ENCODE measurements at places on chromosomes 11 and 22.
A peak's percentile ranks its signal among the peaks of the same experiment; 100 is the strongest.

- DNase-seq, result no peak
These were observed 81.9 kb downstream of the CEP164 start for GRCh38 chr11:117409511-117409910.

GRCh38 chr11:114280696-114281095 lies 15.5 kb upstream of the NNMT start:
- no peak for DNase-seq

- no peak for DNase-seq
These were observed 542.9 kb downstream of the NTM start for GRCh38 chr11:131913267-131913666.

- DNase-seq, result no peak
These were observed 758 bp downstream of the LDLRAD3 start for GRCh38 chr11:35944503-35945136.

DNA sequence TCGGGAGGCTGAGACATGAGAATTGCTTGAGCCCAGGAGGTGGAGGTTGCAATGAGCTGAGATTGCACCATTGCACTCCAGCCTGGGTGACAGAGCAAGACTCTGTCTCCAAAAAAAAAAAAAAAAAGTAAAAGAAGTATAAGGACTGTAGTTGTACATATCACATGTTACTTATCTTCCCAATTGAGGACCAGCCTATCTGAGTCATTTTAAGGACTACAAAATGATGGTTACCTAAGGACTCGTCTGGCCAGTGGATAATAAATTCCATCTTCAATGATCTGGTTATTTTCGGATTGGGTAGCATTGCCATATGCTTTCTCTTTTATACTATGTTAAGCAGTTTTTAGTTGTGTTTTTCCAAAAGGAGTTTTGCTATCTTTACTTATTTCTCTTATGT lies 55.3 kb downstream of the PPFIA1 start:
- DNase-seq, result no peak

- no peak for DNase-seq
These were observed 56.4 kb downstream of the PARVA start for GRCh38 chr11:12433571-12434324.

DNA sequence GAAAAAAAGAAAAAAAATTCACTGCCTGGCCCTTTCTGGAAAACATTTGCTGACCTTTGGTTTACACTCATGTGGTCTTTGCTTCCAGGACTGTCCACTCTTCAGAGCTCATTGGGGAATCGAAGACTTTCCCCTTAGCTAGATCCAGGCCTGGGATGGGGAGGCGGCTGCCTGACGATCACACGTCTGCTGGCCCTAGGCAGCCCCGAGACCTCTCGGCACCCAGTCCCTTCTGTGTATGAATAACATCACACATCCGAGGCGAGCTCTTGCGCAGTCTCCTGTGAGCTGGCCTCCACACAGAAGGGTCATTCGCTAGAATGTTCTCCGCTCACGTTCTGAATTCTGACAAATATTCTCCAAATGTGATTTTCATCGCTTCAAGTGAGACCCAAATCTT lies 25.7 kb upstream of the GAL start:
- no peak for DNase-seq

DNA sequence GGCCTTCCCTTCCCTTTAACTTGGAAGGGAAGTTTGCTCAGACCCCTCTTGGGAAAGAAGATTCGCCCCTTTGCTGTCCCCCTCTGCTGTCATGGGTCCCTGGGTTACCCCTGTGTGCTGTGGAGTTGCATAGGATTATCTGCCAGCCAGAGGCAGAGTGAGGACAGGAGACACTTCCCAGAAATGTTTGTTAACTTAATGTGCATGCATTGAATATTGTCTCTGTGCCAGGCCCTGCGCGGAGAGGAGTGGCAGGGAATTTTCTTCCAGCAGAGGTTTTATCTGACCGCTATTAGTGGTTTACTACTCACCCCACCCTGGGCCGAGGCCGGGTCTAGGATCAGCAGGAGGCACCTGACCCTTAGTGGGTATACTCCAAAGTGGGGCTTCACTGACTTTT lies 894.8 kb downstream of the TBC1D22A start:
- no peak for DNase-seq

DNA sequence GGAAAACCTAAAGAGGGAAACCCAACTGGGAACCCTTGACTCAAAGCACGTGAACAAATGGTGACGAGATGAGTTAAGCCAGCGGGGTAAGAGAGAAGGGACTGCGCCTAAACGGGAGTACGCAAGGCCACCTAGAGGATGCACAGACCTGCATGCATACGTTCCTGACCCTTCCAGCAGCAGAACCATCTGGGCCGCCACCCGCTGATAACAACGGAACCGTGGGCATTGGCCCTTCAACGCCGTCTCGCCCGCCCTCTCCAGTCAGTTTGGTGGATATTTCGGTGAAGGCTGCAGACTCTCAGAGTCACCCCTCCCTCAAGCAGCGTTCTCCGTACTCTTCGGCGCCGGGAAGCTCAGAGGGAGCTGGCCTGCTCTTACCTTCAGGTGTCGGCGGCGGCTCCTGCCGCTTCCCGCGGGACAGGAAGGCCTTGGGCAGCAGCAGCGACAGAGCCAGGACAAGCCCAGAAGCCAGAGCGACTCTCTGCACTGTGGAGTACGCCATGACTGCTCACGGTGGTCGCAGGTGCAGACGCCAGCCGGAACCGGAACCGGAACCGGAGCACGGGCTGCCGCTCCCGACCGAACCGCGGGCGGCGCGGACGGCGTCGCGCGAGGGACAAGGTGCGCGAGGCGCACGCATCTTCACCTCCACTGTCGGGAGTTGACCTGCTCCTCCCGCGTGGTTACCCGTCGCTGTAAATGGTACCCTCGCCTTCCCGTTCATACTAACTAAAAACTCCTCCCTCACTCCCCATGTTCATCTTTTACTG lies at the start of gene RIC3:
Gene RIC3 (minus strand): TSS at position 541 of the 773 bp plus-strand sequence. CDS start 36 bp downstream, at position 505.
- DNase-seq, result peak; percentile 36

- no peak for DNase-seq
These were observed 21.6 kb upstream of the LMO1 start for GRCh38 chr11:8285228-8285627.

GRCh38 chr22:44384563-44385295 lies 72.0 kb upstream of the SHISAL1 start:
- no peak for DNase-seq

- no peak for DNase-seq
These were observed 11.8 kb upstream of the RAPSN start for GRCh38 chr11:47460571-47461235.

GRCh38 chr22:32119568-32120235 lies 39.4 kb downstream of the C22orf42 start:
- no peak for DNase-seq

DNA sequence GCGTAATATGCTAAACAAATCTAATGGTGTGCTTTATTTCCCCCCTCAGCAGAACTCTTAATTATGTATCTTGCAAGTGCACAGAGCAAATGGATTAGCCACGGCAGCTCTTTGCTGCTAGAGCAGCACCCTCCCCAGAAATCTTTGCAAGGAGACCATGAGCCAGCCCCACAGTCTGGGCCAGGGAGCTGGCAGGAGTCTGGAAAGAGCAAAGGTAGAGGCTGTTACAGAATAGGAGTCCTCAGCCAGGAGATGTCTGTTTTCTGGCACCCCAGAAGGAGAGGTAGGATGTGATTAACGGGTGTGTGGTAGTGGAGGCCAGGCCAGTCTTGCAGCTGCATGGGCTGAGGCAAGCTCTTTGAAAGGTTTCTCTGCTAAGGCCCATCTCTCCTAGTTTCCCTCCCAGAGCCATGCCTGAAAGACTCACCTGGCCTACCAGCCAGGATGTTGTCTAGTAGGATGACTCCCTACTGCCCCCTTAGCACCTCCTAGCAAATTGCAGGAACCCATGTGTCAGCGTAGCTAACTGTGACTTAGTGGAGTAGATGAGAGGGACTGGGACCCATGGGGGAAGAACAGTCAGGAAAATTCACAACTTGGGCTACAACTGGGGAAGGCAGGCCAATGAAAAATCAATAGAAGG lies 557.2 kb downstream of the BUD13 start:
- DNase-seq, result no peak

- DNase-seq, result no peak
These were observed 31.7 kb upstream of the TMPRSS4 start for GRCh38 chr11:118045191-118045590.

DNA sequence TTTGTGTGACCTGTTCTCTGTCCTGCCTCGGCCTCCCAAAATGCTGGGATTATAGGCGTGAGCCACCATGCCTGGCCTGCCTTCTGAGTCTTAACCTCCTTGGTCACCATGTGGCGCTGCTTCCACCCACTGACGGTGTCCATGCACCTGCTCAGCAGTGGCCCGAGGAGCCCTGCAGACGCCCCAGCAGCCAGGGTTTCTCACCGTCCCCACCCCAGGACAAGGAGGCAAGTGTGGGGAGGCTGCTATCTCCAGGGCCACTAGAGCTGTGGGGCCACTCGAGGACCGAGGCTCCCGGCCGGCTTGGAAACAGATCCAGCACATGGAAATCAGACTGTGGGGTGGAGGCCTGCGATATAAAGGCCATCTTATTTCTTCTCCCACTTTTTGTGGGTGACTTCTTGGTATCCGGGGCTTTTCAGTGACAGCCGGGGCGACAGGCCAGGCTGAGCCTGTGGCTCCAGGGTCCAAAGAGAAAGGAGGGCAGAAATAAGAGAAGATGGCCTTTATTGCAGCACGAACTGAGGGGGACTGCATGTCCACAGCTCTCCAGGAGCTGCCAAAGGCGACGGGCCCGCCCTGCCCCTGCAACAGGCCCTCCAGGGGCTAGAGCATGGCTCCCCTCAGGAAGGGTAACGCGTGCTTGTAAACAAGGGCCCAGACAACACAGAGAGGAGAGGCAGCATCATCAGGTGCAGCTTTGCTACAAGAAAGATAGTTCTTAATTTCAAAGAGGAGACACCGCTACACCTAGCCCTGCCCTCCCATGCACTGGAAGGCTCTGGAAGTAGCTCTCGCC lies 15.0 kb downstream of the TSPO start:
- no peak for DNase-seq

DNA sequence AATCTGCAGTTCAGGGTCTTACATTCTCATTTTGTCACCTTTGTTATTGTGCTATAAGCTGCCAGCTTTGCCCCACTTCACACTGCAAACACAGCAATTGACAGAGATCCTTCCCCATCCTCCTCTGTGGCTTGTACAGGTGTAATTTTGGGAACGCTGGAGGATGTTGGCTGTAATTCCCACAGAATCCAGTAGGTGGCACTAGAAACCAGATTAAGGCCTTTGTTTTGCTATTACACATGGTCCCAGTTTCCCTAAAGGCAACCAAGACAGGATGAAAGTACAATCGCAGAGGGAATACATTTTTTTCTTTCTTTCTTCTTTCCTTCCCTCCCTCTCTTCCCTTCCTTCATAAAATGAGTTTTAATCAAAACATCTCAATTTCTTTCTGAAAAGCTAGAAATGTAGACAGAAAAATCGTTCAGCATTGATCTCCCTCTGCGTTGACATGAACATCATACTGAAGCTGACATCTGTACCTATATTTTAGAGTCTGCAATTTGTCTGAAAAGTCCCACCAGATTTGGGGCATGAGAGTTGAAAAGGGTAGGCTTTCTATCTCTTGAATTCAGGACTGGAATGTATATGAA lies 21.3 kb upstream of the NELL1 start:
- DNase-seq, result no peak

- DNase-seq, result no peak
These were observed 37.7 kb downstream of the LDLRAD3 start for GRCh38 chr11:35981581-35981980.

DNA sequence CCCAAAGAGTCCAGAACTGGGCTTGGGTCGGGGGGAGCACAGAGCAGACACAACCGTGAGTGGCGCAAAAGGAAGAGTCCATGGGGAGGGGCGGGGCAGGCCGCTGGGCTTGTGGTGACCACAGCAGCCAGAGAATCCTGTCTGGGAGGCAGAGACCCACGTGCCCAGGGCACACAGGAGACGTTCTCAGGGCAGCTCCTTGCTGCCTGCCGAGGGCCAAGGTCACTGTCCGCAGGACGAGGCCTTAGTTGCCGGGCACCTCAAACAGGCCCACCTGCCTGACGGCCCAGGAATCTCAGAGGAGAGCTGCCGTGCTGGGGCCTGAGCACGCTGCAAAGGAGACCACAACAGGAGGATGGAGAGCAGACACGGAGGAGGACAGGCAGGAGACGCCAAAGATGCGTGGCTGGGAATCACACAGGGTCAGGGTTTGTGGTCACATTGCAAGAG lies 87.8 kb downstream of the MYEOV start:
- no peak for DNase-seq

DNA sequence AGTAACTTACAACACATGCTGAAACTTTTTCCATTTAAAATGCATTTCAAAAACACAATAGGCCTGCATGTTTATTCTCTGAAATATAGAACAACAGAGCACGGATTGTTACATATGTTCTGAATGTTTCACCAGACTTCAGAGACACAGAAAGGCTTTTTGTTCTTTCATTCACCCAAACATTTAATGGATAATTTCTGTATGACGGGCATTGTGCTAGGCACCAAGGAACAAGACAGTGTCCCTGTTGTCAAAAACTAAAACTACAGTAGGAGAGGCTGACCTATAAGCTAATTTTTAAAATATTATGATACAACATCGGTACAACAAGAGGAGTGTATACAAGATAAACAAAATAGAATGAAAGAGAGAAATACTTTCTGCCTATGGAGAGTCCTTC lies 81.9 kb upstream of the TEAD1 start:
- DNase-seq, result no peak

DNA sequence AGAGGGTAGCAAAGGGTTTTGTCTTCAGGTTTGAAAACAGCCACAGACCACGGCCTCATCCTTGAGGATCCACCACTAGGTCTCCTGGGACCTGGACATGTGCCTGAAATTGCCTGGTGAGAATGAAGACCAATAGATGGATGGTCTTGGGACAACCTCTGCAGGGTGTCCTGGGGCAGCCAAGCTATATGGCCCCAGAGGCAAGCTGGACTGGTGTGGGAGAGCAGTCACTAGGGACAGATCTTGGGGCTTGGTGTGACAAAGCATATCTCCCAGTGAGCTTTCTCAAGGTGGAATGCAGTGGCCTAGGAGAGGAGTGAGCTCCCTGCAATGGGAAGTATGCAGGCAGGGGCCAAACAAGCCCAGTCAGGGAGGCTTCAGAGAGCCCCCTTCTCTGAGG lies 13.6 kb downstream of the P2RY6 start:
- no peak for DNase-seq

DNA sequence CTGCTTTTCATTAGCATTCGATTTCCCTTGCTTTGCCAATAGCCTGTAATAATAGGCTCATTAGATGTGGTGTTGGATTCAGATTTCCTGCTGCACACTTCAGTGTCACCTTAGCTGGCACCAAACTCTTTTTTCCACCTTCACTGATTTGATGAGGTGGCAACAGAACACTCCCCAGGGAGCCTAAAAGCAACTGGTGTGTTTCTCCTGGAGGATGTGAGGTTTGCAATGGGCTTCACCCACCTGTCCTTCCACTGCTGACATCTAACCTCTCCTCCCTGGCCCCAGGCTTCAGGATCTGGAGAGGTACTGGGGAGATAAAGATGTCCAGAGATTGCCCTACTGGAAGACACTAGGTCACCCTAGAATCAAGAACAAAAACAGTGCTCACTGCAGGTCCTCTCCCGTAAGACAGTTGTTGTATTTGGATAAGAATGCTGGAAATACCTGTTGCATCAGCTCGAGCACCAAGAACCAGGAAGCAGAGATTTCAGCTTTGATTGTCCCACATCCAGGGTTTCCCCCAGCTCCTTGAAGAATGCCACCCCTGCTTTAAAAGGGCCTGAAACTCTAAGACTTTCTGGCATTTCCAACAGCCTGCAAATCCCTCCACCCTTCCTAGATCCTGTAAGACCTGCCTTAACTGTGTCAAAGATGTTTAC lies 96.9 kb downstream of the SLC1A2 start:
- DNase-seq, result no peak

- no peak for DNase-seq
These were observed 128.2 kb upstream of the FIBIN start for GRCh38 chr11:26865703-26866102.

Data from stimulated activated CD4-positive, alpha-beta T cell treated with anti-CD3 and anti-CD28 coated beads, TNF-alpha, amount 100 ng/mL, for 4 hours (primary cell).